Activated CD8-positive, alpha-beta memory T cell treated with anti-CD3 and anti-CD28 coated beads for 1 hour (primary cell): ENCODE measurements at places on chromosomes 3 and 15.

GRCh38 chr15:101048176-101048575 lies 129.0 kb downstream of the LRRK1 start:
- no peak for DNase-seq

DNA sequence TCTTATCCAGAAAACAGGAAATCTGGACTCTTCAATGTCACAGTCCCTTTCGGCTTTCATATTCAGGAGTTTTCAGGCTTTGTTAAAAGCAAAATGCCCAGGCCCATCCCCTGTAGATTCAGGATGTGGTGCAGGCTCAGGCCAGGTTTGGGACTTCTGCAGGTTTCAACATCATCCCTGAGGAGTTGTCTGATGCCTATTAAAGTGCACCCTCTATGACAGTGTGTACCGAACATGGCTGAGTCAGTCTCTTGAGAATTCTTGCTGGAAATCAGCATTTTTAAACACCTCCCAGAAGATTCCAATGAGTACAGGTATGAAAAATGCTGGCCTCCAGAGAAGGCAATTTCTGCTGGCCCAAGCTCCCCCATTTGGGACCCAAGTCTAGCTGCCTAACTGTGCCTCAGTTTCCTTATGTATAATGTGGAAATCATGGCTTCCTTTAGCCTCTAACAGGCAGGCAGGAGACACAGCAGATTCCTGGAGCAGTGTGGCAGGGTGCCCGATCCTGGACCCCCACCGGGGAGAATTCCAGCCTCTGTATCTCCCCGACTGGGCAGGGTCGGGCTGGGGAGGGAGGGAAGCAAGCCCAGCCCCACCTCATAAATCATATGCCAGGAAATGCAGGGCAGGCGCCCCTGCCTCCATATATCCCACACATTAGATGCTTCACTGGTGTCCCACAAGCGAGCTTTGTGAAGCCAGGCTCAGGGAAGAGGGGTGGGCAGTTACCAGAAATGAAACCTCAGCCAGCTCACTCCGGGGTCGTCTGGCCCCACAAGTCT lies 44.4 kb upstream of the SLC6A11 start:
- DNase-seq: no peak

DNA sequence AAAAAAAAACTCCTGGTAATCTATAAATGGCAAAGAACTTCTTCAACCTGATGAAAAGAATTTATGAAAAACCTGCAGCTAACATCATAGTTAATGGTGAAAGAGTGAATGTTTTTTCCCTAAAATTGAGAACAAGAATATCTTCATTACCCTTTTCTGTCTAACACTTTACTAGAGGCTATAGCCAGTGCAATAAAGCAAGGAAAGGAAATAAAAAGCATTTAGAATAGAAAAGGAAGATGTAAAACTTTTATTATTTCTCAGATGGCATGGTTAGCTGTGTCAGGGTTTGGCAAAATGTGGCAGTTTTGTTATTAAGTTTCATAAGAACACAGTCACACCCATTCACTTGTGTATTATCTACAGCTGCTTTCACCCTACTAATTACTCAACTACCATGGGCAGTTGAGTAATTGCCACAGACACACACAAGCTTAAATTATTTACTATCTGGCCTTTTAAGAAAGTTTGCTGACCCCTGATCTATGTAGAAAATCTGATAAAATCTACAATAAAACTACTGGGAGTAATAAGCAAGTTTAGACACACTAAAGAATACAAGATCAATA lies 465.1 kb downstream of the MAGI1 start:
- DNase-seq: no peak

- no peak for DNase-seq
Observed at GRCh38 chr15:65355988-65356353, 21.8 kb downstream of the IGDCC3 start.

DNA sequence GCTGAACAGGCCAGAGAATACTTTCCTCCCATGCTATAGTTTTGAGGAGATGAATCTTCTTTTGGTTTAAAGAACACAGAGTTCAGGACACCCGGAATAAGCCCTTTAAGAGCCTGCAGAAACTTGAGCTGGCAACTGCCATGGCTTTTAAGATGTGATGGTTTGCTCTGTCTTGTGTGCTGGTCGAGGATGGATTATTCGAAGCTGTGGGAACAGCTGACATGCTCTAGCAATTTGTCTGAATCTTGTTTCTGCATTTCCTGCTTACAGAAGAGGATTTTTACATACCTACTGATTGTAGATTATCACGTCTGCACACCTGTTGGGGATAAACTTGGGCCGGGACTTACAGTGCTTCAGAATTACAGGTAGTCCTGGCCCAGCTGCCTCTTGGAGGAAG lies 396.9 kb downstream of the LRTM1 start:
- no peak for DNase-seq

GRCh38 chr3:127171721-127172120 lies 21.2 kb upstream of the PRR23E start:
- no peak for DNase-seq

DNA sequence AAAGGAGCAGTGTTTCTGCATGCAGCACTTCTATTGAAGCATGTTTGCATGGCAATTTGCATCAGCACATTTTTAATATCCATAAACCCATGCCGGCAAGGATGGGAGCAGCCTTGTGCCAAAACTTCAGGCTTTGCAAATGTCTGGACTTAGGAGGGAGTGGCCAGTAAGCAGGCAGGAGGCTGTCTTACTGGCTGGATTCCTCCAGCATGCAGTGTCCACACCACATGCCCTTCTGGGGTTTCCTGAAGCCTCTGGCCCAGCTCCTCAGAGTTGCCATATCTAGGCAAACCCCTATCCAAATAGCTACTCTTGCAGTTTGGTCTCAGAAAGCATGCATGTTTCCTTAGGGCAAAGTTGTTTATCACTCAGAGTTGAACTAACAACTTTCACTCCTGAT lies 139.1 kb upstream of the MRPS22 start:
- DNase-seq: no peak

GRCh38 chr3:166661621-166662020 lies 718.5 kb downstream of the ZBBX start:
- no peak for DNase-seq

GRCh38 chr15:82963471-82964341 lies 11.2 kb upstream of the HOMER2 start:
- DNase-seq: no peak

- DNase-seq: no peak
Observed at GRCh38 chr3:51706021-51706485, 815 bp upstream of the GRM2 start.

GRCh38 chr3:24168977-24169376 lies 223.9 kb downstream of the NR1D2 start:
- no peak for DNase-seq

DNA sequence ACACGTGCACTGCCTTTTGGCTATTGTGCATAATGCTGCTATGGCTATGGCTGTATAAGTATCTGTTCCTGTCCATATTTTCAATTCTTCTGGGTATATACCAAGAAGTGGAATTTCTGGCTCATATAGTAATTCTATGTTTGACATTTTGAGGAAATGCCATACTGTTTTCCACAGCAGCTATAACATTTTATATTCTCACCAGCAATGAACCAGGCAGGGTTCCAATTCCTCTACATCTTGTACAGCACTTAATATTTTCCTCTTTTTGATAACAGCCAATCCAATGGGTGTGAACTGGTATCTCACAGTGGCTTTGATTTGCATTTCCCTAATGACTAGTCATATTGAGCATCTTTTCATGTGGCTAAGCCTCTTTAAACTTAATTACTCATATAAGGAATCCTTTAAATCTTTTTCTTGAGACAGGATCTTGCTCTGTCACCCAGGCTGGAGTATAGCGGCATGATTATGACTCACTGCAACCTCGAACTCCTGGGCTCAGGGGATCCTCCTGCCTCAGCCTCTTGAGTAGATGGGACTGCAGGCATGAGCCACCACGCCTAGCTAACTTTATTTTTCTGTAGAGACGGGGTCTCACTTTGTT lies 38.1 kb upstream of the IGDCC4 start:
- no peak for DNase-seq
